CD8-positive, alpha-beta T cell (primary cell): ENCODE measurements at places on chromosomes 2 and 18.

DNA sequence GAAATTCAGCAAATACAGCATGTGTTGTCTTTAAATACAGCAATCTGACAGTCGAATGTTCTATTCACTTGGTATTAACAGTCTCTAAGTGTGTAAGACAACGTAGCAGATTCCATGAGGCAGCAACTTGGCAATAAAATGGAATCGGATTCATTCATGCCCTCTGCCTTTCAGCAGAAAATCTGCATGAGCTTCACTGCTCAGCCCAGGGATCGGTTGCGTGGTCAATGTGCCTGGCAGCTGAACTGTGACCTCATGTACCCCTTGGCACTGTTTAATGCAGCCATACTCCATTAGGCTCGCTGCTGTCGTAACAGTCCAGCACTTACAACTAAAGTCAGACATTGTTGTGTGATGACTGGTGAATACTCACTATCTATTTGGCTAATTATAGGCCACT is 17.7 kb upstream of the RGPD4 start:
- DNase-seq, result no peak

GRCh38 chr2:50118905-50119702 is 912.8 kb downstream of the NRXN1 start:
- no peak for DNase-seq

DNA sequence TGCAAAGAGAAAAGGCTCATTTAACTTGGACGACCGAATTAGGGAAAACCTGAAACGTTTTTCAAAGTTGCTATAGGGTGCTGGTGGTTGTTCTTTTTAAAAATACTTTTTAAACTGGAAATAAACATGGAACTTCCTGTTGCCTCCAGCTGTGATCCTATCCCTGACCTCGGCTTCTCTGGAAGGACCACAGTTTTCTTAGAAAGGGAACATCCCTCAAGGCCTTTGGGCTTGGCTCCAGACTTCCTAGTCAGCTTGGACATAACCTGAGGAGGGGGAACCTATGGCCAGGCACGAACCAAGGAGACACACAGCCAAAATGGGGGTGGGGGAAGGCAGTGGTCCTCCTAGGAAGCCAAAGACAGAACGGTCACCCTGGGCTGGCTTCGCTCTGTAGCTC is 57.7 kb downstream of the CENPO start:
- DNase-seq, result no peak

- no peak for DNase-seq
Measured at GRCh38 chr2:177118636-177119035, 94.0 kb upstream of the HNRNPA3 start.

- no peak for DNase-seq
Measured at GRCh38 chr2:127754186-127754585, 52.9 kb downstream of the SFT2D3 start.

DNA sequence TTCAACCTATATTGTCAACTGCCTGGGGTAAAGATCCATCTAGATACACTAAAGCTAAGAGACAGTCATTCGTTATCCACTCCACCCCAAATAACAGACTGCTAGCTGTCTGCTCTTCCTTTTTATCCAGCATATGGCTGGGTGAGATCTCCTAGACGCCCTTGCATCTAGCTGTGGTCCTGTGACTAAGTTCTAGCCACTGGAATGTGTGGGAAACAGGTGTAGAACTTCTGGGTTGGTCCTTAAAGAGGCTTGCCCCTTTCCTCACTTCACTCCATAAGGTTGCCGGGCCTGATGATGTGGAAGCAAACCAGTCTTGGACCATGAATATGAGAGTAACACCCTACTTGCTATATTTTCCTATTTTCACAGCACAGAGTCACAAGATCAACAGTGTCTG is 3.2 kb downstream of the COA5 start:
- DNase-seq, result no peak

GRCh38 chr2:103132536-103133217 is 370.8 kb downstream of the TMEM182 start:
- peak; percentile 15 for DNase-seq

DNA sequence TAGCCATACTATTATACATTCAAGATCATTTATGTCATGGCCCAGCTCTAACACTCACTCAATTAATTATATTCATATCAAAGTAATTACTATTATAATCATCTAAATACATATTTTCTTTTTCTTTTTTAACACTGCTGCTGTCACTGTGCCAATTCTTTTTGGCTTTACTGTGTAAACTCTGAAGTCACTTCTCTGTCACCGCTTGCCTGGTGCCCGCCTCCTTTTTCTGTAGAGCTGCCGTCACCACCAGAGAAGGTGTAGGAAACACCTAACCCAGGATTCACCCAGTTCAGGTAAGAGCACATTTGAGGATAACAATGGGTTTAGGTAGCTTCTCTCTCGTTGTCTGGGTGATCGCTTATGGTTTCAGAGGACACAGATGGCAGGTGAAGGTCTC is 93.3 kb downstream of the AOX1 start:
- no peak for DNase-seq

- no peak for DNase-seq
Measured at GRCh38 chr2:172847188-172847587, 111.5 kb downstream of the RAPGEF4 start.

DNA sequence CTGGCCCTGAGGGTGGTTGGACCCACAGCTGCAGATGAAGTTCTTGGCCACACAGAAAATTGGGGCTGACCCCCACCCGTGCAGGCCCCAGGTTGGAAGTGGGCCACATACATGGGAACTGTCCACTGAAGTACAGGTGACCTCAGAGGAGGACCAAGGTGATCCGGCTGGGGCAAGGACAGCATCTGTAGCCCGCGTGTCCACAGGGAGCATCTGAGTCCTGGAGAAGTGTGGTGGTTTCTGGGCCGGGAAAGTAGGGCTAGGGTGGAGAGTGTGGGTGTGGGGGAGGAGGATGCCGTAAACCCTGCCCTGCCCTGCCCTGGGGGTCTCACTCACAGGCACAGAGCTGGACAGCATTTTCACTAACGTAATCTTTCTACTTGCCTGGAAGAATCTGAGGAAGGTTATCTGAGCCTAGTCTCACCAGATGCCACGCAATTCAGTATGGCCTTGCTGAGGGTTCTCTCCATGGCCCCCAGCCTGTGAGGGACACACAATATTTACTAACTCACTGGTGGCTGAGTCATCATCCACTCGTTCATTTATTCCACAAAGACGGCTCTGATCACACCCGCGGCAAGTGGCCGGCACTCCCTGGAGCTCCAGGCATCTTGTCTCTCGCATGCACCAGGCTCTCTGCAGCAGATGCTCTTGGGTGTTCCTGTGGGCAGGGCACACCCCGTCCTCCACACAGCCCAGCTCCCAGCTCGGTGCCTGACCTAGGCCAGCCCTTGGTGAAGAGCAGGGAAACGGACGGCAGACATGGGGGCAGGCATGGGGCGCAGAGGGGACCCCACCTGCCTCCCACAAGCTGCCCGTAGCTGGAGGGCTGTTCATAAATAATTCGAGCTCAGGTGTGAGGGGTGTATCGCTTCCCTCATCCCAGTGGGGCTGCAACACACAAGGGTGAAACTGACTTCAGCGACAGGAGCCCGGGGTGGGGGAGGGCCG is 51.2 kb downstream of the INHBB start:
- DNase-seq, result no peak
